BE2C (cell line): ENCODE measurements at places on chromosomes 5 and 9.
A peak's percentile ranks its signal among the peaks of the same experiment; 100 is the strongest.

GRCh38 chr5:107858324-107858723 is 187.6 kb upstream of the EFNA5 start:
- no peak for DNase-seq

- no peak for DNase-seq
Observed at GRCh38 chr9:4980086-4980727, 4.9 kb upstream of the JAK2 start.

DNA sequence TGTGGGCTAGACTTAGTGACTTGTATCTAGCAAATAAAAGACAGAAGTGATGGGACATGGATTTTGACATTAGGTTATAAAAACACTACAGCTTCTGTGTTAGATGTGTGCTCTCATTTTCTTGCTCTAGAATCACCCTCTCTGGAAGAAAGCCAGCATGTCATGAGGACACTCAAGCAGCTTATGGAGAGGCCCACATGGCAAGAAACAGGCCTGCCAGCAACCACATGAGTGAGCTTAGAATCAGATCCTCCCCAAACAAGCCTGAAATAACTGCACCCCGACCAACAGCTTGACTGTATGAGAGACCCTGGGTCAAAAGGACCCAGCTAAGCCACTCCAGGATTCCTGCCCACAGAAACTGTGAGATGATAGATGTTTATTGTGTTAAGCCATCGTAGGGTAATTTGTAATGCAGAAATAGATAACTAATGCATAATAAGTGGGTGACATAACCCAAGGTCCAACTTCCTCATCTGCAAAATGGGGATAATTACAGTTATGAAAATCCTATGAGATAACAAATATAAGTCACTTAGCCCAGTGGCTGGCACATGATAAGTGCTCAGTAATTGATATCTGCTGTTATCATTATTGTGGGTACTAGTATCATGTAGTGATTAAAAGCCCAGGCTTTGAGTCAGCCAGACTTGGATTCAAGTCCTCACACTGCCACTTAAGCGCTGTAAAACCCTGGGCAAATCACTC is 86.5 kb downstream of the KLHL3 start:
- DNase-seq = peak; percentile 18

DNA sequence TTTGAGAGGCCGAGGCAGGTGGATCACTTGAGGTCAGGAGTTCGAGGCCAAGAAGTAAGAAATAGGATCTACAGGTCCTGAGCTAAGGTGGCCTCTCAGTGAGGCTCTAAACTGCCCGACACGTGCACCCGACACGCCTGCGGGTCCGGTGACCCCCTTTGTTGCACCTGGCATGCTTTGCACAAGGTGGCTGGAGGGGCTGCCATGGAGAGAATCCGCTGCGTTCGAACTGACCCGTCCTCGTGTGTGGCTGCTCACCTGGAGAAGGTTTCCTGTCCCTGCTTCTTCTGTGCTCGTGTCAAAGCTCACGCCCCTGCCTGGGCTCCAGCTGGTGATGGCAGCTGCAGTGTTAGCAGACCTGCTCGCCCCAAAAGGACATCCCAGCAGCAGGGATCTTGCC is 5.7 kb upstream of the OLFM1 start:
- no peak for DNase-seq

DNA sequence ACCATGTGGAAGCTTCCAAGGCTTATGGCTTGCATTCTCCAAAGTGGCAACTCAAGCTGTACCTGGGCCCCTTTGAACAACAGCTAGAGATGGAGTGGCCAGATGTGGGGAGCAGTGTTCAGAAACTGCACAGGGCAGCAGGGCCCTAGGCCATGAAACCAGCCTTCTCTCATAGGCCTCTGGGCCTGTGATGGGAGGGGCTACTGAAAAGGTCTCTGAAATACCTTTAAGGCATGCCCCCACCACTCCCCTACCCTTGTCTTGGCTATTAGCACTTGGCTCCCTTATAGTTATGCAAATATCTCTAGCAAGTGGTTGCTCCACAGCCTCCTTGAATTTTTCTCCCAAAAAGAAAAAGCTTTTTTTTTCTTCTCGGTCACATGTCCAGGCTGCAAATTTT is 1014.6 kb downstream of the DTWD2 start:
- DNase-seq = no peak

GRCh38 chr5:116754556-116754955 is 179.9 kb upstream of the SEMA6A start:
- DNase-seq = no peak

DNA sequence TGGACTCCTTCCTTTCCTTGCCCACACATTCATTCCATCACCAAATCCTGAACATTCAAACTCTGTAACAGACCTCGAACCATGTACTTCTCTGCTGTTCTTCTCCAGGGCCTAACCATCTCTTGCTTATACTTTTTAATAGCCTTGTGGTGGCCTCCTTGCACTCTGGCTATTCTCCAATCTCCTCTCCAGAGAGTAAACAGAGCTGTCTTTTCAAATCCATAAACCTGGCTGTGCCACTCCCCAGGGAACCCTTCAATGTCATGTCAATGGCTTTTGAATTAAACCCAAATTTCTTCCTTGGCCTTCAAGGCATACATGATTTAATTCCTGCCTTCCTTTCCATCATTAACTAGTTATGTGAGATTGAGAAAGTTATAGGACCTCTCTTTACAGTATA is 277.6 kb upstream of the EFNA5 start:
- DNase-seq = peak; percentile 60

DNA sequence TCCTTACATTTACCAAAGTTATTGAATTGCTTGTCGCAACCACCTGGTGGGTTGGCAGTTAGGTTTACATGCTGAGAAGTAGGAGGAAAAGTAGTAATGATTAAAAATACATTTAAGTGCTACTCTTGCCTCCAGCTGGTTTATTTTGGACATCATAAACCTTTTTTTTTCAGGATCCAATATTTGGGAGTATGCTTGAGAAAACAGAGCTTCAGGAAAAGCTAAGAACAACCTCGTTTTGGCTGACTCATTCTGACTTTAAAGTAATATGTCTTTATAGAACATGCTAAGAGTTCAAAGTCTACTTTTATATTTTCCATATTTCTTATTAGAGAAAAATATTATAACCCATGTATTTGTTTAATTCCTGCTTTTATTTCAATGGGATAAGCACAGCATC is 41.7 kb upstream of the BNC2 start:
- DNase-seq = no peak

GRCh38 chr5:178071108-178071507 is 42.2 kb upstream of the N4BP3 start:
- no peak for DNase-seq

- DNase-seq = no peak
Observed at GRCh38 chr9:7656636-7657035, 142.9 kb downstream of the DMAC1 start.

DNA sequence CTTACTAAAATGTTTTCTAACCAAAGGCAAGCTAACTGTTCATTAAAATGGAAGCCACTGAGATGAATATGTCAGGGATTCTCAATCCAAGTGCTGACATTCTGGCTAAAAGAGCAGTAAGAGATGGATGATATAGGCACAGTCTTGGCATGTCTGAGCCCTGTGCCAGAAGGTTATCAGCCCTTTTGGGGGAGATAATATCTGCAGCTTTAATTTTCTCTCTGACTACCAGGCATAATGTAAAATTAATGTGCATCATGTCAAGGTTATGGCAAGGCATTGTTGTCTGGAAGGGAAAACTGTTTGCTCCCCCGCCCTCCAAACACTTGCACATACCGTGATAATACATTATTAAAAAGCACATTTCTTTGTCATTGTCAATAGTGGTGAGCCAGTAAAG is 609.8 kb downstream of the ZNF608 start:
- DNase-seq = peak; percentile 30

- DNase-seq = no peak
Observed at GRCh38 chr5:34034534-34035327, 8.3 kb downstream of the C1QTNF3 start.

DNA sequence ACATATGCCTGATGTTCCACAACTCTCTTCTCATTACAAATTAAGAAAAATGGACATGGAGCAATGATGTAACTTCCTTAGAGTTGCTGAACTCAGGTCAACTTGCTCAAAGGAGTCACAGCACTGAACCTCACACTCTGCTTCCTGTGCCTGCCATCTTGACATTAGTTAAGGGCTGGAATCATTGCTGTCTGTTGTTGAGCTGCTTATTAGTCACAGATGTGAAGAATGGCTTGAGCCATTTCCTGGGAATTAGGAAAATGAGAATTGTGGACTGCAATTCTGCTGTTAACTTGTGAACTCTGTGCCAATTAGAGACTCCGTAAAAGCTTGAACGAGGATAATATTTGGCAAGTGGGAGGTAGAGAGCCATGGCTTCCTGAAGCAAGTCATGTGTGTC is 212.0 kb downstream of the ADAMTS12 start:
- no peak for DNase-seq

GRCh38 chr9:114372921-114373448 is 14.8 kb downstream of the AKNA start:
- no peak for DNase-seq
